ENCODE measurements at places on chromosomes 7 and 10.

DNA sequence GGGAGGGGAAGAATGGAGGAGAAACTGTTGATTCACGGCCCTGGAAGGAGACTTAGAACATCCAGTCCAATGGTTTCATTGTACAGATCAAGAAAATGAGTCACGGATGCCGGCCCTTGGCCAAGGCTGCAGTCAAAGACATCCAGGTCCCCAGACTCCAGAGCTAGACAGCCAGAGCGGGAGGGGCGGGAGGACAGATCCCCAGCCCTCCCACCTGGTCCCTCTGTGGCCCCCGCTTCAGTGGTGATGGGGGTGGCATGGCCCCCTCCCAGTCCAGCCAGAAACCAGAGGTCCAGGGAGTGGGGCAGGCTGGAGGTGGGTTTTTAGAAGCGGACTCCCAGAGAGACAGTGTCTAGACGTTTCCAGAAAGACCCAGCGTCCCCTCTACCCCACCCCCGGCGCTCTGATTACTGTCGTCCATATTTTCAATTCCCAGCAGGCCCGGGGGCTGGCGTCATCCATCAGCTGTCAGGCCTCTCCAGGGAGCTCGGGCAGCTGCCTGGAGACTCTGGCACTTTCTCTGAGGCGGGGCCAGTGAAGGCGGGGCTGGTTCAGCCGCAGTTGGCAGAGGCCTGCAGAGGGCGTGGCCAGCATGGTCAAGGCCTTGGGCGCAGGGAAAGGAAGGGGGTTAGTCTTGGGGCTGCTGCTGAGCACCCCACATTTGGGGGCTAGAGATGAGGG, 8.0 kb upstream of the HSPB1 start:
- DNase-seq: peak; percentile 91

DNA sequence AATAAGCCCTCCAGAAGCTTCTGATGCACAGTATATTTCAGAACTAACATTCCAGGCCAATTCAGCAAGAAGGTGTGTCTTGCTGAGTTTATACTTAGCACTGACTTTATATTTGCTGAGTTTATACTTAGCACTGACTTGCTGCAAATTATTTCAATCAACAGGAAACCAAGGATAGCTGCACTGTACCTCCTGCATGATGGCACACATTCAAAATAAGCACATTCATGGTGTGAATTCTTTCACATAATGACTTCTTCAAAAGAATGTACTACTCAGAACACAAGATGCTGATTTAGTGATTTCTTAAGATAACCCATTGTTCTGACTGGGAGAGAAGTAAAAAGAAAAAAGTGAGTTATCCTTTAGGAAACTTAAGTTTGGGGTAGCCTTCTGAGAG, 52.0 kb downstream of the JAZF1 start:
- DNase-seq: no peak

DNA sequence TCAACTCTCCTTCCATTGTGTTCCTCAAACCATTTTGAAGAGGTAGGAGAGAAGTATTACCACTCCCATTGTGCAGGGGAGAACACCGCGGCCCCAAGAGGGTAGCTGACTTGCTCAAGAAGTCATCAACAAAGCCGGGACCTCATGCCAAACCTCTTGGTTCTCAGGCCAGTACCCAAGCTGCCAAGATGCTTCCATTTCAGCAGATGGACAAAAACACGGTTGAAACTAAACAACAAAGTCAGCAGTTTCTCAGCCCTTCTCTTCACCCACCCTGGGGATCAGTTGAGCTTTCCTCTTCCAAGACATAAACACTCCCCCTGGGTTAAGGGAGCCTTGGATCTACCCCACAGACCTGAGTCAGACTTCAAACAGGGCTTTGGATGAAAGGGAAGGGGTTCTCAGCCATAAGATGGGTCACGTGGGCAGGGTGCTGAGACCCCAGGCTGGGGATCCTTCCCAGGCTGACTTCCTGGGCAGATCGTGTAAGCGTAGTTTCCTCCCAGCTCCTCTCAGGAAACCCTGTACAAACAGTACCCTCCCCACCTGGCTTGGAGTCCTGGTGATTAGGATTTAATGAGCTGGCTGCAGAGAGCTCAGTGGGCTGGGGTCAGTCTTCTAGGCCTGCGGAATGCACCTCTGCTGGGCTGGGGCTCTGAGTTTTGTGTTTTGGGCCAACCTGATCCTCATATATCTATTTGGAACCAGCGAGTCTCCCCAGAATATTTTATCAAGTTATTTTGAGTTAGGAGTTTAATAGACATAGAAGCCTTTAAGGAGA, 27.3 kb downstream of the EMX2 start:
- DNase-seq: no peak

GRCh38 chr7:34096198-34096651, 190.9 kb downstream of the BMPER start:
- peak; percentile 97 for DNase-seq

DNA sequence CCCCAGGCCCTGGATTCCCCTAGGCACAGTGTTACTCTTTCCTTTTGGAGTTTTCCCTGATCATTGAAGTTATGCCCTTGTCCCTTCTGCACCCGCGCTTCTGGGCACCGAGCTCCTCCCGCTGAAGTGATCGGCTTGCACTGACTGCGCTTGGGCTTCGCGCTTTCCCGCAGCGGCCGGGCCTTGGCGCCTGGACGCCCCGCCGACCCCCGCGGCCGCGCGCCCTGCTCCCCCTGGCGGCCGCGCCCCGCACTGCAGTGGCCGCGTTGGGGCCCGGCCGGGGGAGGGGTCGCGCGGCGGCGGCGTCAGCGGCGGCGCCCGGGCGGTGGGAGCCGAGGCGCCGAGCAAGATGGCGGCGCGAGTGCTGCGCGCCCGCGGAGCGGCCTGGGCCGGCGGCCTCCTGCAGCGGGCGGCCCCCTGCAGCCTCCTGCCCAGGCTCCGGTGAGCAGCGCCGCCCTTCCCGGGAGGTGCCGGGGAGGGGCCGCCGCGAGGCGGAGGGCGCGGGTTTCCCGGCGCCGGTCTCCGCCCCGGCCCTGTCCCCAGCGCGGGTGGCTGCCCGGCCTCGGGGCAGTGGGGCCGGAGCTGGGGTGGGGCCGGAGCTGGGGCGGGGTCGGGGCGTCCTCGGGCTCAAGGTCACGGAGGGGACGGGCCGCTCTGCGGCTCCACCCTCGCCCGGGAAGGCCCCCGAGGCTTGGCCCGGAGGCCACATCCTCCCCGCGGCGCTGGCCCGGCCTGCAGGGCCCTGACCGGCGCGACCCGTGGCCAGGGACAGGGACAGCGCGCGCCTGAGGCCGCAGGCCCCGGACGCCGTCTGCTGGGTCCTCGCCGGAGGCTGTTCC, at the start of gene NIPSNAP2:
TSS of gene NIPSNAP2 (plus strand) at position 325 of the 839 bp plus-strand sequence. CDS start at position 350, 25 bp downstream.
- DNase-seq: peak; percentile 20

DNA sequence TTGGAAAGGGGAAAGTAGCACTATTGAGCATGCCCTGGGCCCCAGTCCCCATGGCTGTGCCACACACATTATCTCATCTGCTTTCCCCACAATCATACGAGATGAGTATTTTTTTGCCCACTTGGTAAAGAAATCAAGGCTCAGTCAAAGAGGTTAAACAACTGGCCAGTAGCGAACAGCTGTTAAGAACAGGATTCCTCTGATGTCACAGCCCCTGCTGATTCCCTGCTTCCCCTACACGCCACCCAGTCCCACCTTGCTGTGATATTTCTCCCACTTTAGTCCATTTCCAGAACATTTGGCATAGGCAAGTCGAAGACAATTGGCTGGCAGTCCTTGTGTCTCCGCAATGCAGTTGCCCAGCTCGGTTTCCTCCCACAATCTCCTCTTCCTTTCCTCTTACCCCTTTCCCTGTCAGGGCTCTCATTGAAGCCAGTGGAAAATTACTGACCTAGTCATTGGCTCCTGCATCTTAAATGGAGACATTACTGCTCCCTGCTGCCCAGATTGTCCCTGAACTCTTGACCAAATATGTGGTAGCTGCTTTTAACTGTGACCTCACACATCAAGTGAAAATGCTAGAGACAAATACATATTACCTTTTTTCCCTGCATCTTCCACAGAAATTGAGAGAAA, 56.5 kb upstream of the EEPD1 start:
- no peak for DNase-seq

- DNase-seq: no peak
These were observed 17.1 kb upstream of the LIPF start for GRCh38 chr10:88647061-88647615.

GRCh38 chr10:117539903-117540639, 2.5 kb upstream of the EMX2 start:
- no peak for DNase-seq

GRCh38 chr10:64394744-64395143, 873.5 kb downstream of the REEP3 start:
- DNase-seq: peak; percentile 11

DNA sequence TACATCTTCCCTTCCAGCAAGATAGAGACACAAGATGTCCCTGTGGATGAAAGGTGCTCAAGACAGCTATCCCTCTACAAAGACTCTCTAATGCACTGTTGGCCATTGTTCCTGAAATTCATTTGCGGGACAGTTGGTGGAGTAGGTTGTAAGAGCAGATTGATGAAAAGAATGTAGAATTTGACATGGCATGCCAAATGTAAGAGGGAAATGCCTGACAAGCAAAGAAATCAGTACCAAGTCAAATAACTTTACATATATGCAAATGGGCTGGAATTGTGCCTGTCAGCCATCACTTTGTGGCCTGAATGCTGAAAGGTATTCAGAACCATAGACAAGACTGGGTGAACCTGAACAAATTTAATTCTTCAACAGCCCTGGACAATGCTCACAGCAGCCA, 120.3 kb upstream of the FAM204A start:
- DNase-seq: no peak

- no peak for DNase-seq
These were observed 61.1 kb downstream of the SLC29A4 start for GRCh38 chr7:5343884-5344283.

- no peak for DNase-seq
These were observed 101.1 kb downstream of the PLXNA4 start for GRCh38 chr7:132475037-132475668.

GRCh38 chr7:12031186-12031585, 179.9 kb upstream of the TMEM106B start:
- DNase-seq: no peak

DNA sequence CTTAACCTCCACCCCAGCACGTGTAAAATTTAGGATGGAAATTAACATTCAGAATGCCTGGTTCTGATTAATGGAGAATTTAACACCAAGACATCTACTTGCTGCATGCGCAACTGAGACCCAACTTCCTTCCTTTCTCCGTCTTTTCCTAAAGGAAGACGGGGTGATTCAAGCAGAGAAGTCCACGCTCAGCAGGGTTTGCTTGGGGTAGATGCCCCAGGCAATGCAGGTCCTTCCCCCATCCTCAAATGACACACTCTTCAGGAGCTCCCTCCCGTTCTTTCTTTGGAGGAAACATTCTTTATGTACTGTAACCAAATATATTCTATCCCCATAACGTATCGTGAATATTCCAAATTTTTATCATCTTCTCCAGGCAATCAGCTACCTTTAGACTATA, 47.0 kb downstream of the FAM171A1 start:
- DNase-seq: no peak
